ENCODE measurements at places on chromosomes 6 and 20. TPM values are rescaled to one million over a fixed set of nuclear protein-coding genes. Genes with fewer than 3 reads are reported as not detected.

Gene APCDD1L
- 1.7 TPM for total RNA-seq

Gene SLC22A2
- 0.75 TPM for total RNA-seq

GRCh38 chr20:38272961-38273360 is 12.4 kb upstream of the KIAA1755 start:
- no peak for DNase-seq

DNA sequence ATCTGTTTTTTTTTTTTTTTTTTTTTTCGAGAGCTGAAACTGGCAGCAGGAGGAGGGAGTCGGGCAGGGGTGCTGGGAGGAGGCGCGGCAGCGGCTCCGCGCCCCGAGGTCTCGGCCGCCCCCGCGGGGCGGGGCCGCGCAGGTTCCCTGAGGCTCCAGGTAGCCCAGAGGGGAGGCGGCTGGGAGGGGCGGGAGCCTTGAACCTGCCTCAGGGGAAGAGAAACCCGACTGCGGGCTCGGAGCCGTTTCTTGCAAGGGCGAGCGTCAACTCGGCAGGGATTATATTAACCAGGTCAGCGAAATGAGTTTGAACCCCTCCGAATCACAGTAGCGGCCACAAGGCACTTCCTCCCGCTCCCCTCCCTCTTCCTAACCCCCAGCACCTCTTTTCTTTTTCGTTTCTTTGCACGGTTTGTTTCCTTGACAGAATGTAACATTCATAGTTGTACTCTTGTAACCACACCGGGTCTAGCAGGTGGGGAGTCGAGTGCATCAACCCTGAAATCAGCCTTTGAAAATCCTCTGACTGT is 2.0 kb downstream of the MYB start:
- no peak for DNase-seq

- no peak for DNase-seq
These were observed 5.8 kb upstream of the ID4 start for GRCh38 chr6:19831358-19831757.

- no peak for DNase-seq
These were observed 140.0 kb downstream of the TAF4 start for GRCh38 chr20:61925555-61926252.

DNA sequence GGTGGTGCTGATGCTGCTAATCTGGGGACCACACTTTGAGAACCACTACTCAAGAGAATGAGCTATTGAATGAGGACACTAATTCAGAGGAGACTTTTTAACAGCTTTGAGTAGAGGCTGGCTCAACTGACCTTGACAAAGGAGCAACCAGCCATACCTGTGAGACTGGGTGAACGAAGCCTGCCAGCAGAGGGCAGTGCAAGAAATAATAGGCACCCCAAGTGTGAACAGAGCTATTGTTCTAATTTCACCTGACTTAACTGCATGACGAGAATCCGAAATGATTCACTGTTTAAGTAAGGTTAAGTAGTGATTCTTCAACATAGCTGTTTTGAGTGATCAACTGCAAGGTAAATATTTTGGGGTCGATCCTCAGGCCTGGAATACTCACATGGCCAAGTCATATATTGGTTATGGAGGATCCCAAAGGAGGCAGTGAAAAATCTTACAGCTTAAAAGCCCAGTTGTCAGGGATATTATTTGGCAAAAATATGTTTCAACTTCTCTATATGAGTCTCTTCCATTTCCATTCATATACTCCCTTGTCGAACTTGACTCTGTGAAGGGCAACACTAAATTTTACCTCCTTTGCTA is 550.5 kb upstream of the MARCKS start:
- DNase-seq: peak; percentile 93

- no peak for DNase-seq
These were observed 11.9 kb upstream of the ME1 start for GRCh38 chr6:83442752-83443151.

DNA sequence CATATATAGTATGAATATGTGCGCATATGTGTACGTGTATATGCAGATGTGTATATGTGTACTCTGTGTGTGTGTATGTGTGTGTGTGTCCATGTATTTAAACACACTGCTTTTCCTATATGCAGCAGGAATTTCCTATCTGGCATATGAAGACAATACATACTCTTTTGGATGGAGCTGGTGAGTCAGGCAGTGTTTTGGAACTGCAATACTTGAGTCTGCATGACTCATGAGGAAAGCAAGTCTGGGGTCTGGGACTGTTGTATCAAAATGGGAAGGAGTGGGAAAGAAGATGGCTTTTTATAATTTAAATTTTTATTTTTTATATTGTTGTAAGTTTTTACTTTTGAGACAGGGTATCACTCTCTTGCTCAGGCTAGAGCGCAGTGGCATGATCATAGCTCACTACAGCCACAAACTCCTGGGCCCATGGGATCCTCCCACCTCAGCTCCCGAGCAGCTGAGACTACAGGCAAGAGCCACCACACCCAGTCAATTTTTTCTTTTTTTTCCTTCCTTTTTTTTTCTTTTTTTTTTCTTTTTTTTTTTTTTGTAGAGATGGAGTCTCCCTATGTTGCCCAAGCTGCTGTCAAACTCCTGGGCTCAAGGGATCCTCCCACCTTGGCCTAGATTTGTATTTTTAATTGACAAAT is 72.2 kb downstream of the ATXN1 start:
- DNase-seq: no peak

GRCh38 chr20:10217721-10218410 is 764 bp upstream of the SNAP25 start:
- DNase-seq: no peak

- DNase-seq: no peak
These were observed 12.2 kb downstream of the RAET1G start for GRCh38 chr6:149910721-149911151.

DNA sequence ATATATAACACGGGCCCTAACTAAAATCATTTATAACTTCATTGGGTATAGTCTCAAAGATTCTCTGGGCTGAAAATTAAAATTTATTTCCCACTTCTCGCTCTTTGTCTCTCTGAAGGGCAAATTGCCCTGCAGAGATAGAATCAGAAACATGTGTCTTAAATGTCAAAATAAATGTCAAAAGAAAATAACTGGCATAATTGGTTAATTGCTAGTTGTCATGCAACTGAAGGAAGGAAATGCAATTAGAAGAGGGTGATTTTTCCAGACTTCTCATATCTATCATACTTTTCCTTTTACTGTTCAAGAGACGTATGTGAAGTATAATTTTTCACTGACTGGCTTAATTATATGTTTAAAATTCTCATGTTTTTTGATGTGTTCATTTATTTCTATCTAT is 80.3 kb upstream of the HMGCLL1 start:
- DNase-seq: no peak

- DNase-seq: no peak
These were observed 231.7 kb downstream of the SIM1 start for GRCh38 chr6:100232781-100233573.

DNA sequence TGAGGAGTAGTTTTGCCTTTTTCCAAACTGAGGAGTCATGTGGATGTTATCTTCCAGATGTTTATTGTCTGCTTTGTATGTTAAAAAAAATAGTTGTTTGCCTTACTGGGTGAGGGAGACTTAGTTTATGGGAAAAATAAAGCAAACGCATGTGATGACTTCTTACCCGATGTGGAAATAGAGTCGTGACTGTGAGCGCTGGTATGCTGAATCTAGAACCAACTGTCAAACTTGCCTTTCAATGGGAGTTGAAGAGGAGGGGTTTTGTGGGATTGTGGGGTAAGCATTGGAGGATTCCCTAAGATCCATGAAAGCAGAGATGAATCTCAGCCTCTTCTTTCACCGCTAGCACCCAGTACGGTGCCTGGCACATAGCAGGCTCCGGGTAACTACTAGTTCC is 5.3 kb downstream of the DCBLD1 start:
- DNase-seq: no peak

DNA sequence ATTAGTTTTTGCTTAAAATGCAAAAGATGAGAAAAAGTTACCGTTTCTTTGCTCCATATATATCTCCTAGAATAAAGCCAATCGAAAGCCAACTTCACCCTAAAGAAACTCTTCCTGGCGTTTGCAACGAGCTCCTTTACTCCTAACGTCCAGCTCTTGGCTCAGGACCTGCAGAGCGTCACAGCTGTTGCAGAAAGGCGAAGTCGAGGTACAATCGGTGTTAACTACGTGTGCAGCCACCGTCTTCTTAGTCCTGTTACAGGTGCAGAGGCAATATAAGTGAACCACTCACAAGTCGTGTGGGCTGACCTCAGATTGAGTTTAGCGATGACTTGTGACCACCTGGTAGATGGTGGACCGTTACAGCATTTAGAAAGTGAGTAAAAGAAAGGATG is 113.1 kb downstream of the TRIM27 start:
- DNase-seq: no peak

DNA sequence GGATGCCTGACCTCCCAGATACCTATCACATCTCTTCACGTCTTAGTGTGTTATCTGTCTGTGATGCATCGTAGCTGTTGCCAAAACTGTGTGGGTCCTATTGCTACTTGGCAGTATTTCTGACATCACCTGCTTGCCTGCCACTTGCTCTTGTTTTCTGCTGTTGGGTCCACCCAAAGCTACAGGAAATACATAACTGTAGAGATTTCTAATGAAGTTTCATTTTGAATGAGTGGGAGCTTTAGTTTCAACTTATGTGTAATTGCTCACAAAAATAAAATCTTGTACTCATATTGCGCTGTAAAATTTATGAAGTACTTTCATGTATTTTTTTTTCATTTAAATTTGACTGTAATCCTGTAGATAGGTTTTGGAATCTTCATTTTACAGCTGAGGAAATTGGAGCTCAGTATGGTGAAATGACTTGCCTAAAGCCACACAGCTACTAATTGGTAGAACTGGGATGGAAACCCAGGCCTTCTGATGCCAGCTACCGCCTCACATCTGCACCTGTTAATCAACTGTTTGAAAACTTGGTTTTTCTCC is 113.6 kb upstream of the MAN1A1 start:
- no peak for DNase-seq

Data from esophagus muscularis mucosa (tissue), 4 donors.